ENCODE measurements at places on chromosomes 1 and 21. TPM values are rescaled to one million over a fixed set of nuclear protein-coding genes. Genes with fewer than 3 reads are reported as not detected.

- DNase-seq = no peak
Observed at GRCh38 chr1:228118040-228118439, 8.9 kb upstream of the MRPL55 start.

GRCh38 chr1:21939650-21940374, 2.7 kb upstream of the HSPG2 start:
- DNase-seq = peak; percentile 82

DNA sequence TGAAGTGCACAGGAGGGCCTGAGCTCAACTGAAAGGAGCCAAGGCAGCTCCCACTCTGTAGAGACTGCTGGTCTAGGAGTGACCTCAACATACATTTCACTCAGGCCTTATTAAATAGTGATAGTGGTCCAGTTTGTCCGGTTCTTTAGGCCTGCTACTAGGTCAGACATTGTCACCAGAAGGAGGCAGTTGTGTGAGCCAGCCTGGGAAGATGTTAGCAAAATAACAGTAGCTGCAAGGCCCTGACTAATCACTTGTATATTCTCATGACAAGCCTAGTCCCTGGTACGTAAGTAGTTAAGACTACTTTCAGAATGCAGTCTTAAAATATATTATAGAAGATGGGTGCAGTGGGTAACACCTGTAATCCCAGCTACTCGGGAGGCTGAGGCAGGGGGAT, 264.0 kb upstream of the CAMK1G start:
- DNase-seq = no peak

GRCh38 chr1:118223426-118223825, 38.4 kb upstream of the SPAG17 start:
- DNase-seq = no peak

- no peak for DNase-seq
Observed at GRCh38 chr21:45154511-45155508, 80.4 kb downstream of the ADARB1 start.

Gene ANKRD65
- 21.5 TPM for total RNA-seq

Data from upper lobe of right lung (tissue), 1 donor.